AG04450 (cell line): ENCODE measurements at places on chromosomes 4 and X.

DNA sequence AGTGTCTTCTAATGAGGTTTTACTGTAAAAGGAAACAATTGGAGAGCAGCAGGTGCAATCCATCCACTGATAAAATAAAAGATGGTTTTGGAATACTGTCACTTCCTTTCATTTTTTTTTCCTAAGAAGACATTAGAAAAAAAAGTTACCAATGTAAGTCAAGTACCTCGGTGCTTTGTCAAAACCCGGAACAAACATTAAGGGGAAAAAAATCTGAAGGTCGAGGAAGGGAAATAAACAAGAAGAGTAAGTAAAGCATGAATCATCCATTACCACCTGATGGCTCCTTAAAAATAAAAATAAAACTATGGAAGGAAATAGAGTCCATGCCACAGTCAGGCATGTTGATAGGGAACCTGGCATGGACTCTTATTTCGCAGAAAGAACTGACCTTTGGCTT is 15.3 kb upstream of the XPNPEP2 start:
- no peak for DNase-seq

DNA sequence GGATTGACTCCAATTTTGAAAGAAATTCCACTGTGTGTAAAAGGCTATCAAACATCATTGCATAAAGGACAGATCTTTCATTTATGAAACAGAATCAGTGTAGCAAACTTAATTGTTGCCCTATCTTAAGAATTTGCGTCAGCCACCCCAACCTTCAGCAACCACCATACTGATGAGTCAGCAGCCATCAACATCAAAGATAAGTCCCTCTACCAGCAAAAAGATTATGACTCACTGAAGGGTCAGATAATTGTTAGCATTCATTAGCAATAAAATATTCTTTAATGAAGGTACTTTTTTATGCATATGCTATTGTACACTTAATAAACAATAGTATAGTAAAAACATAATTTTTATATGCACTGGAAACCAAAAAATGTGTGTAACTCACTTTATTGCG is 15.8 kb upstream of the GRSF1 start:
- DNase-seq = no peak

DNA sequence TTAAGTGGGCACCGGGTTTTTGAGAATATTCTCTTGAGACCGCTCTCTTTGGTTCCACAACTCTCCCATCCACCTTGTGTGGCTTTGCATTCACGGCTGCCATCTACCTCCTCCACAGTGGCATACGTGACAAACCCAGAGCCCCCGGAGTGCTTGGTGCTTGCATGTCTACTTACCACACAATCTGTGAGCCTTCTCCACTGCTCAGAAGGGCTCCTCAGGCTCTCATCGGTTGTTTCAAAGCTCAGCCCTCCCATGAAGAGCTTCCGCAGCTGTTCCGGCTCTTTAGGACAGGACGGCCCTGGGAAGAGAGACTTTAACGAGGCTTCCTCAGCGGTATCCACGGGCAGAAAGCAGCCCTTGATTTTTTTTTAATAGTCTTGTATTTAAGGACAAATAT is 167.6 kb upstream of the ANK2 start:
- no peak for DNase-seq

GRCh38 chrX:32871636-32872035 is 339.7 kb downstream of the DMD start:
- DNase-seq = no peak

GRCh38 chr4:169116270-169116901 is 106.3 kb upstream of the CBR4 start:
- DNase-seq = no peak

- DNase-seq = no peak
Observed at GRCh38 chrX:112868586-112868985, 28.0 kb upstream of the AMOT start.

GRCh38 chrX:44874420-44875184 is 1.6 kb downstream of the KDM6A start:
- no peak for DNase-seq

DNA sequence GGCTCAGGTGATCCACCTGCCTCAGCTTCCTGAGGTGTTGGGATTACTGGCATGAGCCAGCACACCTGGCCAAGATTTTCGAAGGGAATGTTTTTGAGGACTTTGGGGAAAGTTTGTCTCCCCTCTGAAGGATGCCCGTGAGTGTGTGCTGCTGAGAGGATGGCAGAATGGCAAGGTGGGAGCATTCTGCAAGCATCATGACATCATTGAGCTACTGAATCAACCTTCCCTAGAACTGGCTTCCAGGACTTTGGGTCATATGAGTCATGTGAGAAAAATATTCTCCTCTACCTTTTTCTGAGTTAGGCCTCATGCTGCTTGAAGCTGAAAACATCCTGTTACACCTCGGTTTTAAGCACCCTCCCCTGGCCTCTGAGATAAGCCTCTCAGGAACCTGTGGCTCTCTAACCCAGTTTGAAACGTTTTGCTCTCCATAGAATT is 31.0 kb downstream of the TMEM131L start:
- no peak for DNase-seq

- DNase-seq = no peak
Observed at GRCh38 chrX:134634691-134635090, 23.6 kb downstream of the PLAC1 start.

GRCh38 chr4:71602289-71602900 is 181.5 kb downstream of the GC start:
- DNase-seq = peak; percentile 43

DNA sequence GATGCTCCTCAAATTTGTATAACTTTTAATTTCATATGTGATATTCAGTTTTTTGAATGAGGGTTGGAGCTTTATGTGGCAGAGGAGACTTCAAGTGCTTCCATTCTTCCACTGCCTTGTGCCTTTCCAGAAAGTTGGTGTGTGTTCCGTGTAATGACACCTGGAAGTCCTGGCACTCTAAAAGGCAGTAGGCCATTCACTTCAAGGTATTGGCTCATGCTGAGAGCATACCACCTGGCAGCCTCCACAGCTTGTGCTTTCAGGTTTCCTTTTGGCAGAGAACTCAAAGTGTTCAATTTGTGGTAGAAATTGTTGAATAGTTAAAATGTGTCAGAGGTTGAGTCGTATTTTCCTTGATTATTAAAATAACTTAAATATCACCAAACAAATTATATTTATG is 49.6 kb downstream of the GRIA2 start:
- no peak for DNase-seq

GRCh38 chr4:55186700-55187099 is 61.3 kb upstream of the KDR start:
- DNase-seq = no peak

DNA sequence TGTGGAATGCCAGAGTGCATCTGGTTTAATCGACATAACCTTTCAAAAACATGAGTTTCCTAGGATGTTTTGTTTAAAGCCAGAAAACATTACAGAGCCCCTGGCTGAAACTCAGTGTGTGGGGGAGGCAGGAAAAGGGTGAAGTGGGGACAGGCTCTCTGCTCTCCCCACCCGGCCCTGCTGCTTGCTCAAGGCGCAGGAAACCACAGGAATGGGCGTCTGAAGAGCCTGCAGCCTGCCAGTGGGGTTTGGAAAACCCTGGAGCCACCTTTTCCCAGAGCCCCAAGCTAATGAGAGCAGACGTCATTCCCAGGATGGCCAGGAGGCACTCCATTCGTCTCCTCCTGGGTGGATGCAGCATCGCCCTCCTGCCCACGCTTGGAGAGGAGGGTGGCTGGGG is 240.6 kb downstream of the AFAP1 start:
- peak; percentile 51 for DNase-seq

DNA sequence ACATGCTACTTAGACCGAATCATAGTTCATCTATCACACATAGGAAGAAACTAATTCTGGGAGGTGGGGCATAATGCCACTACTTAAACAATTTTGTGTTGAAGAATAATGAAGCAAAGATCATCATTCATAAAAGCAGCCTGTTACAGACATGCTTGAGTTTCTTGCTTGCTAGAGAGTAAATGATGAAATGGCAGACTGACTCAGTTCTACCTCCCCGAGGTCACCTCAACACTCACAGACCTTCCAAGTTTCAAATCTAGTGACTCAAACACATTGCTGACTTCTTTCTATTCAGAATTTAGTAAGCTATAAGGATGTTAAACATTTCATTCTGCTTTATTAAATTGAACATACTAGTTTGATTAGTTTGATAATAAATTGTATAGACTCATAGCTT is 636.5 kb upstream of the FRG1 start:
- no peak for DNase-seq

- DNase-seq = no peak
Observed at GRCh38 chrX:8304668-8305067, 133.6 kb upstream of the VCX2 start.

DNA sequence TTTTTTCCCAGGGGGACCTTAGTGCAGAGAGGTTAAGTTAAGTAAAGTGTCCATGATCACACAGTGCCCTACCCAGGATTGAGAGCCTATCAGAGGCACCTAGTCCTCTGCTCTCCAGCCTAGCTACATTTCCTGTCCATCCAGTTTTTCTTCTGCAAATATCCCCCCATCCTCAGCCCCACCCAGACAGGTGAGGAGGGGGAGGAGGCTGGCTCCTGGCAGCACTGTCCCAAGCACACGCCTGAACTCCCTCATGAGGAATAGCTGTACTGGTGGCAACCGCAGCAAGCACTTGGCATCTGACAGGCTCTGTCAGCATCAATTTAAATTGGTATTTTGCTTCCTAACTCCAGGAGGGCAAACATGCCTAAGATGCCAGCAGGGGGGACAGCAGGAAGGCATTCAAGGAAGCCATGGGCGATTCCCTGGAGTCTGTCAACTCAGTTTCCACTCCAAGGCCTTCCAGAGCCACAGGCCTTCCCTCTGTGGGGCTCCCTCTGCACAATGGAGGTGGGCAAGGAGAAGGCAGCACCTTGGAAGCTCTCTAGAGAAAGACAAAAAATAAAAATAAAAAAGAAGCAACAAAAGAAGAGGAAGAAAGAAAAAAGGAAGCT is 6.4 kb upstream of the FRMPD3 start:
- no peak for DNase-seq

GRCh38 chr4:77286906-77287305 is 129.9 kb downstream of the CCNG2 start:
- no peak for DNase-seq

DNA sequence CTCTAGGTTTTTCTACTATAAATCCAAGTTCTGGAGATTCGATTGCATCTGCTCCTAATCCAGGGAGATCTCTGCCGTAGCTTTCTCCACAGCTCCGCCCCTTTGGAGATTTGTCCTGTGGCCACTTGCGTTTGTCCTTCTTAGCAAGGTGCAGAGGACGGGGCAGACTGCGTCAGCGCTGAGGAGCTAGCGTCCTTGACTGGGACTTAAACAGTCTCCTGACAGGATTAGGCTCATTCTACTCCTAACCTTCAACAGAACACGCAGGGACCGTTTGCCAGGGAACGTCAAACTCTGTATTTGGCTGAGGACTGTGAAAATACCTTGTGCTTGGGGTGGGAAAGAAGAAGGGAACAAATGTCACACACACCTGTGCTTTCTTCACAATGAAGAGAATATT is 38.6 kb downstream of the SORBS2 start:
- no peak for DNase-seq

- DNase-seq = peak; percentile 43
Observed at GRCh38 chr4:159048166-159048886, 54.6 kb upstream of the RAPGEF2 start.

- no peak for DNase-seq
Observed at GRCh38 chrX:50905334-50905733, 5.2 kb upstream of the BMP15 start.

- DNase-seq = no peak
Observed at GRCh38 chrX:66544181-66544580, 94.7 kb downstream of the EDA2R start.

GRCh38 chrX:36856849-36857248 is 151.3 kb upstream of the FAM47C start:
- no peak for DNase-seq

- DNase-seq = no peak
Observed at GRCh38 chr4:138035781-138036258, 206.3 kb downstream of the SLC7A11 start.

GRCh38 chr4:78244705-78245485 is 187.8 kb downstream of the FRAS1 start:
- no peak for DNase-seq

DNA sequence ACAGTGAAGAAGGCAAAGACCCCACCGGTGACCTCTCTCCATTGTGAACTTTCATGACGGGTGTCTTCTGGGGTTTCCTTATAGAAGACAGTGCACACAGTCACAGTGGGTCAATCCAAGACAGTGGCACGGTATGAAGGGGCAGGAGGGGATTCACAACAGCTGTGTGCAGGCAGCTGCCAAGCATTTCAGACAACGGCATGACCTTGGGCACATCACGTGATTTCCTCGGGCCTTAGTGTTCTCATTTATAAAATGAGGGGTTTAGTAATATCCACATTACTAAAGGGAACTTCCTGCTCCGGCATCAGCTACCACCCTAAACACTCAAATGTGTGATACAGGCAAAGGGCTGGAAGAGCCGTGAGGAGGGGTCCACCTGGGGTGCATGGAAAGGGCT is 42.9 kb downstream of the RBM47 start:
- DNase-seq = no peak

DNA sequence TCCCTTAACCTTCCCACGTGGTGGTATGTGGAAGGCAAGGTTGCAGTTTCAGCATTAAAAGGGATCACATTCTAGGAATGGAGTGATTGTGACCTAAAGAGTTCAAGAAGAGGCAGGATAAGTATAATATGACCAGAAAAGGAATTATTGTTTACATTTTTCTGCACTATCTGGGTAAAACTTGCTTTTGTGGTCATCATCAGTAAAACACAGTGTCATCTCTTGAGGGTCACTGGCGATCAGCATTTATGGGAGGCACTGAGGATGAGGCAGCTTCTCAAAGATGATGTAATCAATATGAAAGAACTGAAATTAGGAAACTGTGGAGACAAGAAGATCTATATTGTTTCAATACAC is 88.7 kb downstream of the CFAP299 start:
- DNase-seq = no peak

DNA sequence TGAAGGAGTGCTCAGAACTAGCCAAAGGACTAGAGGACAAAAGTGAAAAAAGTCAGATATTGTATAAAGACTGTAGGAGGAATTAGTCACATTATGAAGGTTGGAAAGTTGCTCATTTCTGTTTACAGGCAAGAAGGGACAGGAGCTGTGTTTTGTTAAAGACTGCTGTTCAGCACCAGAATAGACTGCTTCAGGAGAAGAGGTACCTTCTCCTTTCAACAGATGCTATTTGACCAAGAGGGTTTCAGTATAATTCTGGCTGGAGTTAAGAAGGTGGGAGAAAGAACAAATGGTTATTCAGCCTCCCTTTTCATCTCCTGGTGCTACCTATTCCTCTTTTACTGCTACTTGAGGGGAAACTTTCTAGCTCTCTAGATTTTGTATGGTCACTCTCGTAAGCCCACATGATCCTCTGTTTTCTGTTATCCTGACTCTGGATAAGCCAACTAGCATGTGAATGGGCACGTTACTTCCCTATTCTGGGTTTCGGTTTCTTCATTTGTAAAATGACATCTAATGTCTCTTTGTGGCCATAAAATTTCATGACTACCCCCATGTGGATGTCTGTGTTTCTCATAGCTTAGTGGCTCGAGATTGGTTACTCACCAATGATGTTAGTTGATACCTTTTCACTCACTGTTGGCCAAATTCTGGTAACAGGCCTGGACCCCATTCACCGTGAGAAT is 68.9 kb downstream of the SH2D1A start:
- no peak for DNase-seq

GRCh38 chr4:104491481-104492182 is 3.1 kb downstream of the CXXC4 start:
- no peak for DNase-seq
